ENCODE measurements at places on chromosomes 1 and 21. TPM values are rescaled to one million over a fixed set of nuclear protein-coding genes. Genes with fewer than 3 reads are reported as not detected.
A peak's percentile ranks its signal among the peaks of the same experiment; 100 is the strongest.

GRCh38 chr1:53585565-53585964 is 126.4 kb downstream of the DMRTB1 start:
- DNase-seq, result no peak

- DNase-seq, result no peak
Measured at GRCh38 chr1:45325851-45326506, 716 bp upstream of the HPDL start.

GRCh38 chr1:183739741-183740271 is 65.1 kb upstream of the RGL1 start:
- DNase-seq, result peak; percentile 48

DNA sequence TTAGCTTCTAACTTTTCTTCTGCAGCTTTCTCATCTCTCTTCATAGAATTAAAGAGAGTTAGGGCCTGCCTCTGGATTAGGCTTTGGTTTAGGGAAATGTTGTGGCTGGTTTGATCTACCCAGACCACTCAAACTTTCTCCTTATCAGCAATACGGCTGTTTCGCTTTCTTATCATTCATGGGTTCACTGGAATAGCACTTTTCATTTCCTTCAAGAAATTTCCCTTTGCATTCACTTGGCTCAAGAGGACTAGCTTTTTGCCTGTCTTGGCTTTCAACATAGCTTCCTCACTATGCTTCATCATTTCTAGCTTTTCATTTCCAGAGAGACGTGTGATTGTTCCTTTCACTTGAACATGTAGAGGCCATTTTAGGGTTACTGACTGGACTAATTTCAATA is 59.6 kb downstream of the AKT3 start:
- DNase-seq, result no peak

DNA sequence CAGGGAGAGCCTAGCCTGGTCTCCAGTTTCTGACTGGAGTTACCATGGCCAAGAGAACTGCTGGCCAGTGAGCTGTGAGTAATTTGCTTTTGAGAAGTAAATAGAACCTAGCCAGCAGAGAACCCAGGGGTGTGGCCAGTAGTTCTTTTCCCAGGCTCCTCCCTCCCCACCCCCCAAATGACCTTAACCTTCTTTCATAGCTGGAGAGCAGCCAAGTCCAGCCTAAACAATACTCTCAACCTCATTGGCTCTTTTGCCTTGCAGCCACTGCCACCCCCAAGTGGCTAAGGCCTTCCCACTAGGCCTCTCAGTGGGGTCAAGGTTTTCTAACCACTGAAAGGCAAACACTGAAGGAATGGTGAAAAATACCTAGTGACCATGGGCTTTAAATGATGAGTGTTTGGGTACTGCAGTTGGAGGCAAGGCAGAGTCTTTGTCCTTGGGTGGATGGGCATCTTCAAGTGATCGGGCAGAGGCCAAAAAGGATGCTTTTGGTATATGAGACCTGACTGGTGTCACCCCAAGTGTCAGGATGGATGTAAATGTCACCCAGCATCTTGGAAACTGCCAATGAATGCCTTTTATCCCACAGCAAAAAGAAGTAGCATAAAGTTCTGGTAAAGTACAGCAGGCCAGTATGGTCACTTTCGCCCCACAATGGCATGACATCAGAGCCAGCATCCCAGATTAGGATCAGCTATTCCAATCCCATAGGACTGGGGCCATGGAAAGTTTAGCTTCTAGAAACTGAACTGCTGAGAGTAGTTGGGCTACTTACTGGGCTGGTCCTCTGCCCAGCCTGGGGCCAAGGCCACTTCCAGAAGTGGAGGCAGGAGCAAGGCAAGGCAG is 3.5 kb upstream of the PIGV start:
- no peak for DNase-seq

DNA sequence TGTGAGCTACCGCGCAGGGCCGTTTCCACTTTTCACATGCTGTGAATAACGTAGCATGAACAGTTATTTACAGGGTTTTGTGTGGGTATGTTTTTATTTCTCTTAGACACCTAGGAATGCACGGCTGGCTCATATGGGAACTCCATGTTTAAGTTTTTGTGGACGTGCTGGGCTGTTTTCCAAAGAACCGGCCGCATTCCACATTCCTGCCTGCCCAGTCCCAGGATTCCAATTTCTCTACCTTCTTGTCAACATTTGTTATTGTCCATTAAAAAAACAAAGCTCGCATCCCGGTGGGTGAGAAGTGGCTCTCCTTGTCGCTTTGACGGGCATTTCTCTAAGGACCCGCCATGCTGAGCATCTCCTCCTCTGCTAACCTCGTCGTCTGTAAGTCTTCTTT is 47.1 kb upstream of the LRRC3 start:
- no peak for DNase-seq

DNA sequence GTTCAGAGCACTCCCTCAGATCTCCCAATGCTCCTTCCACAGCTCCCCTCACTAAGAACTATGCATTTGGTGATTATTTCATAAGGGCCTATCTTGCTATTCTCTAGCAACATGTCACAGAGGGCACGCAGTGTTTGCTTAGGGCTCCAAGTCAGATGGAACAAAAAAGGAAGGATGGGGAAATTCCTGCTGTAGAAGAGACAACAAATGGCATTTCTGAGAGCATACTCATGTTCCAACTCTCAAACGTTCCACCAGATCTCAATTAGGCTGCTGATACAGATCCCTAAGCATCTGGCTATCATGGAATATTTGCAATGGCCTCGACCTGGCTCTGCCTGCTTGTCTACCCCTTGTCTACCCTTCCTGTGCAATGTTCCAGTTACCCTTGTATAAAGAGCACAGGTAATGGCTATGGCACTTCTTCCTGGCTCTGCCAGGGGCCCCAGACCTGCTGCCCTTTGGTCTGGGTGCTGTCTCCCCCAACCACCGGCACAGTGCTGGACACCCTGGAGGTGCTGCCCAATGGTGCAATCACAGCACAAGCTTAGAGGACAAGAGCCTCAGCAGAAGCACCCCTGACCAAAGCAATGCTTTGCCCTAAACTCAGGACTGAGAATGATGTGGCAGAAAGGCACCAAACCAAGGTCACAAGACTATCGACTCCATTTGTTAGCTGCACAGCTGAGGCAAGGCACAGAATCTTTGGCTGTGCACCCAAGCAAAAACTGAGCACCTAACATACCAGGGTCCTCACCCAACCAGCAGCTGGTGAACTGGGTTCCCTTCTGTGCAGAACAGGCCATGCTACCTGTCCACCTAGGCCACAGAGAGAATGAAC is 3.6 kb downstream of the PARP1 start:
- DNase-seq, result no peak

- no peak for DNase-seq
Measured at GRCh38 chr1:24748191-24749121, 3.2 kb downstream of the CLIC4 start.

- no peak for DNase-seq
Measured at GRCh38 chr21:45644041-45644906, 749 bp downstream of the PCBP3 start.

DNA sequence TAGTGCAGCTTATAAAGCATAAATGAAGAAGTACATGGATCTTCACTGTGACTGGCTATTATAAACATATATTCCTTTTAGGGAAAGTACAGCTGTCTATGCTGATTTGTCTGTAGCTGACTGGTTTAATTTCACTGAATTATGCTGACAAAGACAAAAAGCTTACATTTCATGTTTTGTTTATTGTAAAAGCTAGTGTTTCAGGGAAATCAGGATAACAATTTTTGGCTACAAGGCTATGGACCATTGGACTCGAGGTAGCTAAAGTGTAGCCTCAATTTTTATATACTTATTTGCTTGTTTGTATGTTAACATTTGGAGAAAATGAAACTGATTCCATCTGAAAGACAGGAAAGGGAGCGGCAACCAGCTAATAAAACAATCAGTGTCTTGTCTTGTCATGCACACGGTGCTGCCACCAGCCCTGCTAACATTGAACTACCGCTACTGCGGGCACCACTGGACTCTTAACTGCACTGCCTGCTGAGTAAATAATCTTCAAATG is 480.2 kb downstream of the COL11A1 start:
- DNase-seq, result no peak

DNA sequence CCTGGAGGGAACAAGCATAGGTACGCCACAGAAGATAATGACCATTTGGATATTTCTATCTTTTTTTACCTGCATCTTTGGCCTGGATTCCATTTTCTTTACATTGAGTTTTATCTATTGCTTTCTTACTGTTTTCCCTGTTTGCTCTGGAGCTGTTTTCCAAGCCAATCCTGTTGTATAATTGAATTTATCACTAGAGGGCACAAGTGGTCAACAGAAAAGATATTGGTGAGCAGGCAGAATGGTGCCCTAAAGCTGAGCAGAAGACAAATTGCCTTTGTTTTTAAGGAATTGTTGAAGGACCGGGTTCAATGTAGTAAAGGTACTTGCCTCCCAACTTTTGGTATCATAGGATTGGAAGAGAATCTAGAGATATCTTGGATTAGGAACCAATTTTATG is 152.8 kb downstream of the PPP1R12B start:
- peak; percentile 11 for DNase-seq

SAMSN1 gene
- total RNA-seq, result 9.6 TPM

KRTAP19-3 gene
- 9.7 TPM for total RNA-seq

TMEM79 gene
- 14.6 TPM for total RNA-seq

MROH7 gene
- total RNA-seq, result 2.4 TPM

SMAP2 gene
- total RNA-seq, result 15.5 TPM

VASH2 gene
- 11.6 TPM for total RNA-seq

UBASH3A gene
- 0.20 TPM for total RNA-seq

CFAP141 gene
- total RNA-seq, result not detected

C1orf105 gene
- total RNA-seq, result 2.8 TPM

GRIK3 gene
- 0.59 TPM for total RNA-seq
